ENCODE measurements at places on chromosomes 4 and X. TPM values are rescaled to one million over a fixed set of nuclear protein-coding genes. Genes with fewer than 3 reads are reported as not detected.

- DNase-seq, result no peak
Observed at GRCh38 chrX:115229337-115230003, 4.4 kb downstream of the LRCH2 start.

DNA sequence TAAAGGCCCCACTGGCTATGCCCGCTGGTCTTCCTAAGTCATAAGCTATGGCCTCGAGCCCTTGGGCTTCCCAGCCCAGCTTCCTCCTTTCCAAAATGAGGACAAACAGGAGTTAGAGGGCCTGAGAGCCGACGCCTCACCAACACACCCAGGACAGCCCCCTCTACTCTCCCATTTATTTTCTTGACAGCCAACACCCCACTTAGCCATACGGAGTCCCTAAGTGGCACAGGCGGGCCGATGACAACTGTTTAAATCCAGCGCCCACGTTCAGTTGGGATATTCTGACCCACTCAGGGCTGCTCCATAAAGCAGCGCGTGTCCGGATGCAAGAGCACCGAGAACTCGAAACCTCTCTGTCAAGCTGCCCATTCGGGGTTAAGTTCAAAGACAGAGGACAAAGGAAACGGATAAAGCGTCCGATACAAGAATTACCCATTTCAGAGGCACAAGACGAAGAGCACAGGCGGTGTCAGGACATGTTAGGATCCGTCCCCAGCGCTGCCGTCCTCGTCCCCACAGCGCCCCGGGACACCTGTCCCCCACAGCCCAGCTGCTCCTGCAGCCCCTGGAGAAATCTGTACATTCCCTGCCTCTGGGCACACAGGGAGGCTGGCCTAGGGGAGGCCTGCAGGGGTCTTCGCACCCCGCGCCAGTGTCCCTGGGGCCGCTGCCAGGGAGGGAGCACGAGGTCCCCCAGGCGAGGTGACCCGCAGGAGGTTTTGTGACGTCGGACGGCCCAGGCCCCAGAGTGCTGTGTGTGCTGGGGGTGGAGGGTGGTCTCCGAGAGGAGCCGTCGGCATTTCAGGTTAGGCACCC is 1.2 kb downstream of the PRKX start:
- DNase-seq, result peak; percentile 33

DNA sequence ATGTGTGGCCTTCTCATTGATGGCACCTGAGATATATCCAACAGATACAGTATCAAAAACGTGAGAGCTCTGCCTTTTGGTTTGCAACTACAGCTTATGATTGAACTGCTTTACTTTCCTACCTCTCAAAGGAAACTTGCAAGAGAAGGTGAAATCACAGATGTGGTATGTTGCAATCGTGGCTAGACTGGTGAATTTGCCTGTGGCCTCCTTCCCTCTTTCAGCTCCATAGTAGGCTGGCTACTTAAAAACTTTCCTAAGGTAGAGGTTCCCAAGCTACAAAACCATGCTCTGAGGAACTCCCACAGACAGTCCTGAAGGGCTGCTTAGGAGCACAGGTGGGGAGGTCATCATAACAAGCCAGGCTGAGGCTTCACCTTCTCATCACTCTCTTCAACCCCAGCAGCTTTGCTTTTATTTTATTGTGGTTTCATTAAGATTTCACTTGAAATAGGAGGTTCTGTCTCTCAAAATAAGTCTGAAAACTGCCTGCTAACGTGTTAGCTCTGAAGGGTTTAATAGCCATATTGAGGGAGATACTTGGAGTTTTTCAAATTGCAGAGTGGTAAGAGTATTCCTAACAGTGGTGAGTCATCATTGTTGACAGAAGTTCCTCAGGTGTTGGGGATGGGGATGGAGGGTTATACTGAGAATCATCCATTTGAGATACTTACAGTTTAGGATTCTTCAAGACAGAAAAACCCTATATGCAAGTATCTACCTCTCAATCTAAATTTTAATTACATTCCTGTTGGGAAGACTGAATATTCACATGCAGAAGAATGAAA is 93.5 kb upstream of the UCP1 start:
- DNase-seq, result peak; percentile 33

Gene OR13H1
- not detected for total RNA-seq

DNA sequence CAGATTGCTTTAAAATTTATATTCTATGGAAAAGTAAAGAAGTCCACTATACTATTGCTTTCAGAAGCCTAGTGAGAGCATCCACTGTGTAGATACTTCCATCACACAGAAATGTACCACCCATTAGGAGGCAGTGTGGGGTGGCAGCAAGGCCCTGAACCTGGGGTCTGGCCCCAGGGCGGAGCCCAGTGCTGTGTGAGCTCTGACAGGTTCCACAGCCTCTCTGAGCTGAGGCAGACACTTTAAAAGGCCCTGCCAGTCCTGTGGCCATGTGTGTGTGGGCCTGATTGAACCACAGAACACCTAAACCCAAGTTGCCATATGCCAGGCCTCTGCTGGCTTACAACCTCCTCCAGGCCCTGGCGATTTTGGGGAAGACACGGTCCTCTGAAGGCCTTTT is 49.2 kb downstream of the PHKA2 start:
- no peak for DNase-seq

DNA sequence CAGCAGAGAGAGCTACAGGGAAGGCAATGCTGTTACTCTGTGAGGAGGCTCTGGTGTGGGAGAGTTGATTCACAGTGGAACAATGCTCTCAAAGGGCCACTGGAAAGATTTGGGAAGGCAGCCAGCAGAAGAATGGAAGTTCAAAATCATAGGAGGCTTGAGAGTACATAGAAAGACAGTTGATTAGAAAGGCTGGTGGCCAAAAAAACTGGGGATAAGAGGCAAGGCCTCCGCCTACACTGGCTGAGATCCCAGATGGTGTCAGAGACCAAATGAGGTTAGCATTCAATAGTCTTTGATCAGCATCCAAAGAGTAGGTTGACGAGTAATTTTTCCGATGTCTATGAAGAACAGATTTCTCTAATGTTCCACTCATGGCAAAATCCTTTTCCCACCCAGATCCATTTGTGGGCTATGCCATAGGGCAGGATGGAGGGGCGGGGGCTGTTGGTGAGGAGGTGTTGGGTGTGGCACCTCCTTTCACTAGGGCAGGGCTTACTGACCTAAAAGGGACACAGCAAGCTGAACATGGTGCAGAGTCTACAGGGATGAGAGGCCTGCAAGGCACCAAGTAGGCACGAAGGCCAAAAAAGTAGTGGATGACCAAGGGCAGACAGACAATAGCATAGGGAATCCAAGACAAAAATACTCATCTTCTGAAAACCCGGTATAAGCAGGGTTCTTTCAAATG is 15.1 kb downstream of the TEC start:
- peak; percentile 97 for DNase-seq

Gene HEPH
- 83.9 TPM for total RNA-seq

Measured in astrocyte (in vitro differentiated cells and primary cell).